Endothelial cell (in vitro differentiated cells): ENCODE measurements at places on chromosomes 1 and 21. TPM values are rescaled to one million over a fixed set of nuclear protein-coding genes. Genes with fewer than 3 reads are reported as not detected.

- no peak for DNase-seq
Observed at GRCh38 chr21:26020081-26020480, 150.5 kb downstream of the APP start.

- DNase-seq, result no peak
Observed at GRCh38 chr1:227006226-227006796, 66.2 kb downstream of the COQ8A start.

GRCh38 chr1:180862305-180862704 is 50.4 kb upstream of the KIAA1614 start:
- DNase-seq, result no peak

DNA sequence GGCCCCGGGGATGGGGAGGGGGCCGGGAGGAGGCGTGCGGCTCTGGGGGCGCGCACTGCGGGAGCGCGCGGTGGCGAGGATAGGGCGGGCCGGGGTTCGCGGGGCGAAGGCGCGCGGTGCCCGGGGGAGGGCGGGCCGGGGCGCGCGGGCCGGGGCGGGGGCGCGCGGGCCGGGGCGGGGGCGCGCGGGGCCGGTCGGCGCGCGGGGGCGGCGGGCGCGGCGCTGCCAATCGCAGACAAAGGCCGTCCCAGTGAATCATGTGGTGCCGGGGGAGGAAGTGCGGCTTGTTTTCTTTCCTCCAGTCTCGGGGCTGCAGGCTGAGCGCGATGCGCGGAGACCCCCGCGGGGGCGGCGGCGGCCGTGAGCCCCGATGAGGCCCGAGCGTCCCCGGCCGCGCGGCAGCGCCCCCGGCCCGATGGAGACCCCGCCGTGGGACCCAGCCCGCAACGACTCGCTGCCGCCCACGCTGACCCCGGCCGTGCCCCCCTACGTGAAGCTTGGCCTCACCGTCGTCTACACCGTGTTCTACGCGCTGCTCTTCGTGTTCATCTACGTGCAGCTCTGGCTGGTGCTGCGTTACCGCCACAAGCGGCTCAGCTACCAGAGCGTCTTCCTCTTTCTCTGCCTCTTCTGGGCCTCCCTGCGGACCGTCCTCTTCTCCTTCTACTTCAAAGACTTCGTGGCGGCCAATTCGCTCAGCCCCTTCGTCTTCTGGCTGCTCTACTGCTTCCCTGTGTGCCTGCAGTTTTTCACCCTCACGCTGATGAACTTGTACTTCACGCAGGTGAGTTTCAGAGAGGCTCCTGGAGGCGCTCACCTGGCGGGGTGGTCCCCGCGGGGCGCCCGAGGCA is at the start of gene GPR137B:
Gene GPR137B, plus strand, starts transcription at position 287 of the 851 bp plus-strand sequence. Its CDS starts 84 bp downstream, at position 371.
- peak; percentile 49 for DNase-seq

GRCh38 chr21:34592120-34592955 is 22.6 kb downstream of the RCAN1 start:
- no peak for DNase-seq

DNA sequence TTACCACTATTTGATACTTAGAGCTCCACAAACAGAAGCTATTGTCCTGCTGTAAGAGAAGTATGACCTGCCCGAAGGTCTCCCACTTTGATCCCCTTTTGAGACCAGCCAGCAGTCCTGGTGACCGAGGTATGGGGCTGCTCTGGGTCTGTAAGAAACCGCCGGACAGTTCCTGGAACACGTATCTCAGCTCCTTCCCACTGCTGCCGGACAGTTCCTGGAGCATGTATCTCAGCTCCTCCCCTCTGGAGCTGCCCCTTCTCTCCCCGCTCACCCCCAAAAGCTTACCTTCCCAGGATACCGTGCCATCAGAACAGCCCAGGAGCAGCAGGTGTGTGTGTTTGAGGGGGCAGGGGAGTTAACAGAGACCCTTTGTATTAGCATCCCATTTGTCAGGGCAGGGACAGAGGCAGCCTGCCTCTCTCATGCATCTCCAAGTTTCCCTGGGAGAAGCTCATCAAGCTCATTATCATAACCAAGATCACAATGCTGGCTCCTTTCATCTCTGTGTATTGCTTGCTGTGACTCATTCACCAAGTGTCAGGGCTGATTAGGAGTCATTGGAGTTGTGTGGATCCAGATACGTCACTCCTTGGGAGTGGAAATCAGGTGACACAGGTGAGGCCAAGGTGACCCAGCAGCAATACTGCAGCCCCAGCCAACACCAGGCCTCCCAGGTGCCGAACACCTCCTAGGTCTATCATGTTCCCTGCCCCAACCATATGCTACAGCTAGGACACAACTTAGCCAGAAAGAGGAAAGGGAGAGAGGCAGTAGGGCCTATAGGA is 25.3 kb downstream of the OPTC start:
- DNase-seq, result no peak

GRCh38 chr21:35208104-35208503 is 159.0 kb upstream of the RUNX1 start:
- DNase-seq, result no peak

SUSD4 gene
- 18.5 TPM for total RNA-seq

UQCRH gene
- total RNA-seq, result 317 TPM
